Sciatic nerve (tissue), 2 donors: ENCODE measurements at places on chromosomes 2 and 18.

- no peak for DNase-seq
These were observed 75.6 kb upstream of the FZD5 start for GRCh38 chr2:207845202-207845864.

- DNase-seq, result no peak
These were observed 3.9 kb downstream of the HOXD8 start for GRCh38 chr2:176133389-176133788.

GRCh38 chr2:40388161-40388560, 63.7 kb downstream of the SLC8A1 start:
- DNase-seq, result no peak

- no peak for DNase-seq
These were observed 131.3 kb upstream of the UNC80 start for GRCh38 chr2:209640358-209640757.

DNA sequence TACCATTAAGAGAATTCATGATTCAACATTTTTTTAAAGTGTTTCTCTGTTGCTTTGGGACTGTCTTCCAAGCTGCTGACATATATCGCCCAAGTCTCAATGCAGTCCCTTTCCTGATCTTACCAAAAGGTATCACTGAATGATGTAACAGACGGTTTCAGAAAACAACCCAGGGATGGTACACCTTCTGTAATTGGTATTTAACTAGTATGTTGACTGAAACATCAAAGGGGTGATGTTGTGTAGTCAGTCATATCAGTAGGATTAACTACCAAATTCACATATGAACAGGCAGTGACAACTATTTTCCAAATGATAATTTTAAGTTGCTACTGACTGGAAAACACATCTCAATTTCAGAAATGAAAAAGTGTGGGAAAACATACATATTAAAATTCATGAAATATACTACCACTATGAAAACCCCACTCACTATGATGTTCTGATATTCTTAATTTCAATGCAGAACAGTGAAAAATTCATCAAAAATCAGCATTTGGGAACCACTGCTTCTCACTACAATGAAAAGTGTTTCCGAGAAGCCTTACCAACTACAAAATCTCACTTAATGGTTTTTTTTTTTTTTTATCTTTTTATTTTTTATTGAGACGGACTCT, 59.8 kb downstream of the MEMO1 start:
- no peak for DNase-seq

GRCh38 chr2:217419055-217419671, 559.3 kb upstream of the TNP1 start:
- DNase-seq, result no peak
